ENCODE measurements at places on chromosomes 6 and 20. TPM values are rescaled to one million over a fixed set of nuclear protein-coding genes. Genes with fewer than 3 reads are reported as not detected.

DNA sequence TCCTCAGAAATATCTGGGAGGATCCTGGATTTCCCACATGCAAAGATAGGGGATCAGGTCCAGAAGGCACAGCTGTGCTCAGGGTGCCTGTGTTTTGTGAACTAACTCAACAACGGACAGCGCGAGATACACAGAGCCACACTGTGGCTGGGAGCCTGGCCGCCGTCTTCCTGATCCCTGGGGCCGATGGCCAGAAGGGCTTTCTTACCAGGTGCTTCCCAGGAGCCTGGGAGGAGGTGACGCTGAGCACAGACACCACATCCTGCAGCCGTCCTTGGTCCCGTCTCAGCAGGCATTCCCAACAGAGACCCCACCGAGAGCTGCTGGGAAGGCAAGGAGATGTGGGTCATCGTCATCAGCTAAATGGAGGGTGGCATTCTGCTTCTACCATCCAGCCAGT is 144.6 kb upstream of the AFDN start:
- H3K4me3 ChIP-seq = no peak overlapping the region
- no peak for DNase-seq
- peaks cover 44% of the 10 kb centered on the region for H3K4me1 ChIP-seq
- peaks cover 10% of the 10 kb centered on the region for H3K27me3 ChIP-seq
- H3K36me3 ChIP-seq = peaks cover 6% of the 10 kb centered on the region
- H3K27ac ChIP-seq = no peak overlapping the region

GRCh38 chr20:40168981-40169620 is 519.9 kb downstream of the MAFB start:
- no peaks in the 10 kb centered on the region for H3K27me3 ChIP-seq
- H3K4me1 ChIP-seq = no peaks in the 10 kb centered on the region
- no peaks in the 10 kb centered on the region for H3K36me3 ChIP-seq

OPRM1 gene
- total RNA-seq = not detected

- H3K27me3 ChIP-seq = no peaks in the 10 kb centered on the region
- DNase-seq = no peak
- H3K4me1 ChIP-seq = no peaks in the 10 kb centered on the region
- no peaks in the 10 kb centered on the region for H3K36me3 ChIP-seq
These were observed 109.0 kb downstream of the ATG5 start for GRCh38 chr6:106216527-106216926.

GRCh38 chr6:129751384-129751783 is 41.4 kb upstream of the ARHGAP18 start:
- no peaks in the 10 kb centered on the region for H3K36me3 ChIP-seq
- no peak for DNase-seq
- no peak overlapping the region for H3K27ac ChIP-seq
- no peak overlapping the region for H3K4me3 ChIP-seq
- no peaks in the 10 kb centered on the region for H3K27me3 ChIP-seq

C20orf202 gene
- not detected for total RNA-seq

GRCh38 chr6:35522660-35523658 is 10.3 kb upstream of the TULP1 start:
- DNase-seq = peak; percentile 89
- no peak overlapping the region for H3K27ac ChIP-seq
- peaks cover 4% of the 10 kb centered on the region for H3K27me3 ChIP-seq
- H3K4me1 ChIP-seq = peaks cover 2% of the 10 kb centered on the region

- peaks cover 5% of the 10 kb centered on the region for H3K4me1 ChIP-seq
- no peak for DNase-seq
- no peaks in the 10 kb centered on the region for H3K27me3 ChIP-seq
- H3K4me3 ChIP-seq = no peak overlapping the region
- H3K27ac ChIP-seq = no peak overlapping the region
These were observed 347.9 kb downstream of the RFPL4B start for GRCh38 chr6:112695001-112695400.

ARMH2 gene
- total RNA-seq = 0.54 TPM

GRCh38 chr20:5402903-5403531 is 86.3 kb upstream of the PROKR2 start:
- peaks cover 4% of the 10 kb centered on the region for H3K36me3 ChIP-seq
- peaks cover 4% of the 10 kb centered on the region for H3K4me1 ChIP-seq
- H3K4me3 ChIP-seq = no peak overlapping the region
- H3K27me3 ChIP-seq = no peaks in the 10 kb centered on the region
- H3K27ac ChIP-seq = no peak overlapping the region

- H3K27ac ChIP-seq = no peak overlapping the region
- H3K4me1 ChIP-seq = peaks cover 19% of the 10 kb centered on the region
- no peak overlapping the region for H3K4me3 ChIP-seq
- DNase-seq = no peak
- H3K36me3 ChIP-seq = no peaks in the 10 kb centered on the region
These were observed 186.7 kb downstream of the GJA10 start for GRCh38 chr6:90080876-90081481.

SMLR1 gene
- not detected for total RNA-seq

DYNLT2 gene
- 1.7 TPM for total RNA-seq

SLC4A11 gene
- total RNA-seq = 27.2 TPM

DNA sequence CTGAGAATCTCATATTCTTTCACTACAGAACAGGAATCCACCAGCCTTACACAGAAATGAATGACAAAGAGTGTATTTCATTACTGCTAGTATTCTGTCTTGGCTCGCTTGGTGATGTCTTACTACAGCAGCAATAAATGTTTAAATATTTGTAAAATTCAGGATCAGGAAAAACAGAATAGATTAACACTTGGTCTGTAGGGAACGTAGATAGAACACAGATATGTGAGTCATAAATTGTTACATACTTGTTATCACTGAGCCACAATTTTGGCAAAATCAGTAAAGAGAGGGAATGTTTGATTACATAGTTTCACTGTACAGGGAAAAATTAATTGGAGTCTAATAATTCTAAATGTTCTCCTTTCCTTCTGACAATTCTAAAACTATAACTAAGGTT is 11.0 kb downstream of the SHPRH start:
- no peaks in the 10 kb centered on the region for H3K27me3 ChIP-seq
- peaks cover 7% of the 10 kb centered on the region for H3K4me1 ChIP-seq
- no peak for DNase-seq
- H3K4me3 ChIP-seq = no peak overlapping the region
- no peak overlapping the region for H3K27ac ChIP-seq
- peaks cover 5% of the 10 kb centered on the region for H3K36me3 ChIP-seq

DNA sequence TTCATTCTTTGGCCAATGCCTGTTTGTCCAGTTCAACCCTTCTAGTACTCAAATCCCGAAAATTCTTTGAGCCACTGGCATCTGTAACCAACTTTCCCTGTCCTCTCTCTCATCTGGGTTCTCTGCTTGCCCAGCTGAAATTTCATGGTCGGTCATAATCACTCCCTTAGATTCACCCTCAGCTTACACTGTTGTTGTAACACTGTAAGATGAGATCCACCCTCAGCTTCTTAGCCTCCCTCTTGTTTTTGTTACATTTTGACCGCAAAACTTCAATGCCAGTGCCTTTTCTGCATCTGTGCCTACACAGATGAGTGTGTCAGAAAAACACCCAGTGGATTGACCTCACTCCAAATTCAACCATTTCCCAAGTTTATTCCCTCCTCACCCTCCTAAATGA is 291.1 kb upstream of the AGPAT4 start:
- H3K4me3 ChIP-seq = no peak overlapping the region
- no peaks in the 10 kb centered on the region for H3K27me3 ChIP-seq
- no peak overlapping the region for H3K27ac ChIP-seq
- H3K4me1 ChIP-seq = no peaks in the 10 kb centered on the region
- no peak for DNase-seq

DNA sequence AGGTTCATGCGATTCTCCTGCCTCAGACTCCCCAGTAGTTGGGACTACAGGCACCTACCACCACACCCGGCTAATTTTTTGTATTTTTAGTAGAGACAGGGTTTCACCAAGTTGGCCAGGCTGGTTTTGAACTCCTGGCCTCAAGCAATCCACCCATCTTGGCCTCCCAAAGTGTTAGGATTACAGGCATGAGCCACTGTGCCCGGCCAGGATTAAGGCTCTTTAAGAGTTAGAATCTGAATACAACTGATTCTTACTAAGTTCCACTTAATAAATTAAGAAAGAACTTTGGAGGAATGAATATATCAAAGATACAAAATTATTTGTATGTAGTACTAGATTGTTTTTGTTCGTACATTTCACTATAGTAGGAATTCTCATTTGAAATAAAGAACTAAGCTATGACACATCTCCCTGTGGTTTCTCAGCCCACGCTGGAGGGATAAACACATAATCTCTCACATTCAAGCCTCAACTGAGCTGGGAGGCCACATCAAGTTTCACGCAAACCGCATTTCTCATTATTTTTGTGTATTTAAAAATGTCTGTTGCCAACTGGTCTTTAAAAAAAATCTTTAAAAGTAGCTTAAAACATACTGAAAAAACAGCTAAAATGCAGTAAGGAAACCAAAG is 34.2 kb downstream of the DTNBP1 start:
- no peaks in the 10 kb centered on the region for H3K36me3 ChIP-seq
- no peak for DNase-seq
- peaks cover 3% of the 10 kb centered on the region for H3K27me3 ChIP-seq
- peaks cover 19% of the 10 kb centered on the region for H3K4me1 ChIP-seq
- H3K4me3 ChIP-seq = no peak overlapping the region

DNA sequence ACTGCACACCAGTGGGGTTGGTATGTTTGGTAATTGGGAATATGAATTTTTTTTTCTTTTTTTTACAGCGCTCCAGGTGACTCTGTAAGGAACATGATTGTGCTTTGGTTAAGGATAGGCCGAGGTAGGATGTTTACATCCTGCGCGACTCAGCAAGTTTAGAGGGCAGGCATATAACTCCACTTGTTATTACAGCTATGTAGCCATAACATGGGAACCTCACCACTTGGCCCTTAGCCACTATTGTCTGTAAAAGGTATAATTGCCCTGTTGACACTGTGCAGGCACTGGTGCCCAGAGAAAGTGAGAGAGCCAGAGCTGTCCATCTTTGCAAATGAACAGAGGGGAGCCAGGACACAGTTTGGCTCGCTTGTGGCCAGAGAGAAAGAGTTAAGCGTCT is 172.9 kb downstream of the MCHR2 start:
- no peak overlapping the region for H3K4me3 ChIP-seq
- H3K27ac ChIP-seq = no peak overlapping the region
- H3K27me3 ChIP-seq = peaks cover 1% of the 10 kb centered on the region
- H3K4me1 ChIP-seq = peaks cover 9% of the 10 kb centered on the region
- H3K36me3 ChIP-seq = no peaks in the 10 kb centered on the region
- no peak for DNase-seq

JPH2 gene
- 0.07 TPM for total RNA-seq

ULBP1 gene
- 9.3 TPM for total RNA-seq

SLC17A1 gene
- total RNA-seq = not detected

RNF39 gene
- not detected for total RNA-seq

FAM229B gene
- 20.3 TPM for total RNA-seq

LY6G6C gene
- 1.8 TPM for total RNA-seq

DNA sequence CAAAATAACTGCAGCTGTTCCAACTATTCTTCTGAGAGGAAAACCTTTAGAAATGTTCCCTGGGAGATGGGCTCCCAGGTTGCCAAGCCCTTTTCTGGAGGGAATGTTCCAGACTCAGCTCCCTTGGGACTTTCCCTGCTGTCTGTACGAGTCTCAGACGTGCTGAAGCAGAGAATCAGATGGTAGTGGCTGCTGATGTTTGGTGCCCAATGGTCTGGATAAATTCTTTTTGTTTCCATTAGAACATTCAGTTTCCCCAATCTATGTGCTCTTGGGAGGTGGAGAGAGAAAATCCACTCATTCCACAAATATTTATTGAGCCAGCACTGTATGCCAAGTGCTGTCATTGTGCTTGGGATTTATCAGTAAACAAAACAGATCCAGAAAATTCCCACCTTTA is 40.0 kb downstream of the SNHG17 start:
- DNase-seq = no peak
- H3K27ac ChIP-seq = no peak overlapping the region
- no peaks in the 10 kb centered on the region for H3K4me1 ChIP-seq
- no peaks in the 10 kb centered on the region for H3K36me3 ChIP-seq
- peaks cover 3% of the 10 kb centered on the region for H3K27me3 ChIP-seq
- no peak overlapping the region for H3K4me3 ChIP-seq

DNA sequence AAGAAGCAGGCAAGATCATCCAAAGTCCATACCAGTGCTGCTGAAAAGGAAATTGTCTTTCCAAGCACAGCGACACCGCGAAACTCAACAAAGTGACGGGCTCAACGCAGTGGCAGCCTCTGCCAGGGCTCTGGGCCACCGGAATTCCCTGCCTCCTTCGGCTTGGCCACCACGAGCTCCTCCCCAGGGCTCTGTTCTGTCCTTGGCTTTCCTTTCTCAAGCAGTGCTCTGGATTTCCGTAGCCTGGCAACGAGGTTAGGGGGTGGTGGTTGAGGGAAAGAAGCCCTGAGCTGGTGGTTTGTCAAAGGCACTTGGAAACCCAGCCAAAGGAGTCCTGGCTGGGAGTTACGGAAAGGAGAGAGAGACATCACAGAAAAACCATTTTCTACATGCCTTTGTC is 31.2 kb downstream of the PRR18 start:
- H3K4me1 ChIP-seq = peaks cover 2% of the 10 kb centered on the region
- no peak overlapping the region for H3K4me3 ChIP-seq
- DNase-seq = no peak
- peaks cover 3% of the 10 kb centered on the region for H3K27me3 ChIP-seq
- H3K36me3 ChIP-seq = no peaks in the 10 kb centered on the region

DNA sequence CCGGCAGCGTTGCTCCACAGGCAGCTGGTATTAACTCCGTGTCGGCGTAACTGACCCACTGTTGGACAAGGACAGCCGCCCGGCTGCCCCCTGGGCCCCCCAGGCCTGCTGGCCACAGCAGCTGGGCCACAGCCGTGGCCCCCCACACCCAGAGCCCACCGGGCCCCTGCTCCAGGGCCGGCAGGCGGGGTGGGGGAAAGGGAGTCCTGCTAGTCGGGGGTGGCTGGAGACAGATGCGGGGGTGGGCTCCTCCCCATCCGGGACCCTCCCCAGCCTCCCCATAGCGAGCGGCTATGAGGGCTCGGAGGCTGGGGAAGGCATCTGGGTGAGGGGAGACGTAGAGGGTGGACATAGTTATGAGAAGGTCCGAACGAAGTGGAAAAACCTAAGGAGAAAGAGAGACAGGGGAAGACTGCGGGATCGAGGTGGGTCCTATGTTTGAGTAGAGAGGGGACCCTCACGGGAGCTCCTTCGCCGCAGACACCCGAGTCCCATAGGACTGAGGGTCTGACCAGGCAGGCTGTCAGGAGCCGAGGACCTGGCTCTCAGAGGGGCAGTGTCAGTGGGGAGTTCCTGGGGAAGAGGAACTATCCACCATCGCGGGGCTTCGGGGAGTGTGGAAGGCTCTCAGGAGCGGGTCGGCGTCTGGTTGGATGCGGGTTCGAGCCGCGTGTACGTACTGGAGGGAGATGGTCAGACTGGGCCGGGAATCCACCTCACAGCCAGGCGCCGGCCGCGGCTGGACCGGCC is 511 bp downstream of the VARS1 start:
- peak; percentile 49 for DNase-seq
- peaks cover 9% of the 10 kb centered on the region for H3K27me3 ChIP-seq
- H3K27ac ChIP-seq = peak overlapping the region; percentile 100
- H3K4me1 ChIP-seq = peaks cover 18% of the 10 kb centered on the region
- peaks cover 4% of the 10 kb centered on the region for H3K36me3 ChIP-seq
